ENCODE measurements at places on chromosomes 3 and 15.

- DNase-seq = no peak
Measured at GRCh38 chr3:68467465-68467864, 464.9 kb downstream of the TAFA4 start.

- DNase-seq = no peak
Measured at GRCh38 chr15:56346414-56346813, 18.8 kb upstream of the TEX9 start.

- DNase-seq = no peak
Measured at GRCh38 chr3:30516238-30516637, 90.2 kb upstream of the TGFBR2 start.

DNA sequence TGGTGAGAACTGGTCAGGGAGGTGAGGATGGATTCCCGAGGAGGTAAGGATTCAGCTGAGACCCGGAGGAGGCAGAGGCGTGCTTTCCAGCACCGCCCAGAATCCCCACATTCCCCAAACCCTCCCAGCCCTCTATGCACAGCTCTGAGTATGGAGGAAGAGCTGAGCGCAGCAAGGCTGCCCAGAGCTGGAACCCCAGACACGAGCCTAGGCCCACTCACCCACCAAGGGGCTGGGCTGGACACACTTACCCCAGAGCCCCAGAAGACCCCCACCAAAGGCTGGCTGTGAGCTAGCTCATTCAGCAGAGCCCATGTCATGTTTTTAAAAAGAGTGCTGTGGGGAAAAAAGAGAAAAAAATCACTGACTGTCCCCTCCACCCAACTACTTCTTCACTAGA, 271.5 kb downstream of the XXYLT1 start:
- DNase-seq = no peak

DNA sequence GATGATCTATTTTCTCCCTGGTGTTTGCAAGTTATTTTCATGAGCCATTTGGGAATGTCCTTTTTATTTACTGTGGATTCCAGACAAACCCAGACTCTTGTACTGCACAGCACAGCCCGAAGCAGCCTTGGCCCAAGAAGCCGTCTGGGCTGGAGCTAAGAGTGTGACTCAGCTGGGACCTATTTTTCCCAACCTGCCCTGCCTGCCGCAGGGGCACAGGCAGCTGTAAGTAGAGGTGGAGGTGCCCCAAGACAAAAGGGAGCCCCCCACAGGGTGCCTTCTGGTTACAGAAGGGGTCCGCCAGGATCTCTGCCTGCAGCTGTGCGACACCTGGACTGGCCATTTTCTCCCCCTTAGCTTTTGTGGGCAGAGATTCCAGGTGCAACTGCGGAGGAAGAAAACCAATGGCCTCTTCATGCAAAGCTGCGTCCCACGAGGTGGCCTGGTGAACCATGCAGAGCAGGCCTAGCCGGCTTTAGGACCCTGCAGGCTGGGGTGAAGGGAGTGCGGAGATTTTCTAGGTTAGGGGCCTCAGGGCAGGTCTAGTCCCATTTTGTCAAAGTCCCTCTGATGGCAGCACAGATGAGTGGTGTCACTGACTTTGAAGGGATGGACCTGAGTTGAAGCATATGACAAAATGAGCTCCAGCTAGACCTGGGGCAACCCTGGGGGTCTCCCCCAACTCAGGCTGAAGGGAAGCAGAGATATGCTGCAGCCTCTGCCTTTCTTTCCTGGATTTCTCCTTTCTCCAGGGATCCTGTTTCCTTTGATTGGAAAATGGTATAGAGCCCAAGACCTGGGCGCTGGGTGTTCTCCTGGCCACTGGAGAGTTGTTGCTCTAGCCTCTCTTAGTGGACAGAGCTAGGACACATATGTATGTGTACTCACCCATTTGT, 131.2 kb downstream of the KLF13 start:
- peak; percentile 23 for DNase-seq

GRCh38 chr3:194327218-194328052, 23.7 kb downstream of the CPN2 start:
- no peak for DNase-seq

DNA sequence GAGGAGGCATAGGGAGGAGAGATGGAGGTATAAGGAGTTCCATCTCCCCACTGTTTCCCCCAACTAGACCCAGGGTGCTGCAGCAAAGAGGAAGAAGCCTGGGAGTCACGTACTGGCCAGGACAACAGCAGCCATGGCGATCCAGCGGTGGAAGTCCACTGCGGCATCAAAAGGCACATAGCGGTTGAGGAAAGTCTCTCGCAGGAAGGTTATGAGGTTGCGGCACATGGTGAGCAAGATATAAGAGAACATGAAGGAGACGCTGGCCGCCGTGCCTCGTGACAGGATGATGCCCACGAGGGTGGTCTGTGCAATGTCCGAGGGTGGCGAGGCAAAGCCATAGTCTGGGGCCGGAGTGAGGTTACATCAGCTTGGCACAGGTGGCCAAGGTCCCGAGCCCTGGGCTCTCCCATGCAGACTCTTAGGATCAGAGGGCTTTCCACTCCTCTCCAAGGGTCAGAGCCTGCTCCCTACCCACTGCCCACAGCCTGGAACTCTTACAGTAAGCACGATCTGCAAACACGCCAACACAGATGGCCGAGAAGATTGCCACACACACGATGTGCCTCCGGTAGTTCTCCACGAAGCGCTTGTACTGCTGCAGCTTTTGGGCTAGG, 14.3 kb downstream of the DUOX2 start:
- DNase-seq = no peak

- peak; percentile 71 for DNase-seq
Measured at GRCh38 chr3:127970966-127971592, 56.0 kb downstream of the KBTBD12 start.

GRCh38 chr15:31333119-31333518, 6.5 kb downstream of the KLF13 start:
- DNase-seq = no peak

DNA sequence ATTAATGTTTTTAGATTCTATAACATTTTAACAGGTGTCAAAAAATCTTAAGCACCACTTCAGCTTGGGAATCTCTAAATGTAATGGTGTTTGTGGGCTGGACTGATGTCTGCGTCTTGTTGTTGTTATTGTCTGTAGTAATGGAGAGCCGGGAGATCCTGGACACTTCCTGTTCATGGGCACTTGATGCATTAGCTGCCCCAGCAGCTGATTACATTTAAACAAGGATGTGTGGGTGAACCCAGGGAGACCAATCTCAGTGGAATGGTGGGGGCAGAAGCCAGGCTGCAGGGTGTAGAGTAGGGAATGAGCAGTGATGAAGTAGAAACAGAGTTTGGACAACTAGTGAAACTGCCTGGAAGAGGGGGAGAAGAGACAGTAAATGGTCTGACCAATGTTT, 7.8 kb downstream of the CCR5AS start:
- DNase-seq = no peak

DNA sequence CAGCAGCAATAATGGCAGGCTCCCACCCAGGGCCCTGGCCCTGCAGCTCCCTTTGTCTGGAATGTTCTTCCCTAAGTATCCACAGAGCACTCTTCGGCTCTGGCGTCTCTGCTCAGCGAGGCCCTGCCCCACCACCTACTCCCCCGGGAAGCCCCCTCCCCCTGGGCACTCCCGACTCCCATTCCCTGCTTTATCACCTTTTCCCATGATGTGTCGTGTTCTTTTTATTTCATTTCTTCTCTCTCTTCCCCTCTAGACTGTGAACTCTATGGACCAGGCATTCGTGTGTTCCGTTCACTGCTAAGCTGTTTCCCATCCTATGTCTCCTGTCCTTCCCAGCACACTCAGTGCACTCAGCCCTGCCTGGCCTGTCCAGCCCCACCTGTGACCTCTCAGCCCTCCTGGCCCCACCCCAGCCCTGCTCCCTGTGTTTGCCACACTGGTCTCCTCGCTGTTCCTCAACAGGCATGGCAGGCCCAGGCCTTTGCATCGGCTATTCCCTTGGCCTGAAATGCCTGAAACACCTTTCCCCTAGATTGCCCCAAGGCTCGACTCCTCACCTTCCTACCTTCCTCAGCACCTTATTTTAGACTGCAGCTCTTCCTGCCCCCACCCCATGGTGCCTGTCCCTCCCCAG, 107.4 kb downstream of the TPRA1 start:
- DNase-seq = no peak

GRCh38 chr3:37540786-37541185, 320.9 kb upstream of the CTDSPL start:
- DNase-seq = no peak

- DNase-seq = no peak
Measured at GRCh38 chr15:63494408-63494807, 10.0 kb upstream of the USP3 start.

GRCh38 chr3:133532951-133533350, 40.5 kb upstream of the CDV3 start:
- no peak for DNase-seq

DNA sequence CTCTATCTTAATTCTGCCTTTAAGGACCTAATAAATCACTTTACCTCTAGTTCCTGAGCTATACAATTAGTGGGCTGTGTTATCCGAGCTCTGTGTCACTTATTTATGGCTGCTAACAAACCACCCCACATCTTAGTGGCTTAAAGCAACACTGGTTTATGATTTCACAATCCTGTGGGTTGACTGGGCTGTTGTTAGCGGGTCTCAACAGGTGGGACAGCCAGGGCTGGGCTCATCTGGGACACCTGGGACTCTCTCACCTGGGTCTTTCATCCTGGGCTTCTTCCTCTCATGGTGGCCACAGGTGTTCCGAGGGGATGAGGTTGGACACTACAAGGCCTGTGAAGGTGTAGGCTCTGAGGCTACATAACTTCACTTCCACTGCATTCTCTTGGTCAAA, 35.8 kb upstream of the CHST2 start:
- DNase-seq = no peak

- DNase-seq = peak; percentile 23
Measured at GRCh38 chr3:157442729-157443128, 6.1 kb downstream of the PTX3 start.

- no peak for DNase-seq
Measured at GRCh38 chr3:52311576-52312119, 4.5 kb upstream of the DNAH1 start.

GRCh38 chr3:23810343-23811184, 4.8 kb downstream of the UBE2E1 start:
- no peak for DNase-seq

DNA sequence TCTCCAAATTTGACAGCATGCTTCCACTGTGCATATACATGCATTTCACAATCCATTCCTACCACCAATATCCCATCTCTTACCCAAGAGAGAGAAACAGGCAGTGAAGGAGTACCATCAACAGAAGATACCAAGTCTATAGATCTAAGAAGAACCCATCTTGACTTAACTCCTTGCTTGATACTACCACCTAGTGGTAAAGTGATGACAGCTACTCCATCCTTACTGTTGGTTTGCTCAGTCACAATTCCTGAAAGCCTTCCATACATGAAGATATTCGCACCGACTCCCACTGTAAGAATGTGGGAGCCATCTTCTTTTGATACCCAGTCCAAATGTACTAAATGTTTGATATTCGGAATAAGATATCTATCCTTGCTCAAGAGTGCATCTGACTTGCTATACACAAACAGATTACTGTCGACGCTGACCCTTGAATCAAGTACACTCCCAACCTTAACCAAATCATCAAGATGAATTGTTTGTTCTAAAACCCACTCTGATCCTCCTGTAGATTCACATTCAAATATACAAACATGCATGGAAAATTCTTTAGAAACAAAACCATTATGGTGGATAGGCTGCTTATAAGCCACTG, 123.1 kb downstream of the DMXL2 start:
- DNase-seq = peak; percentile 34

- DNase-seq = no peak
Measured at GRCh38 chr3:168117059-168117458, 21.3 kb upstream of the GOLIM4 start.

DNA sequence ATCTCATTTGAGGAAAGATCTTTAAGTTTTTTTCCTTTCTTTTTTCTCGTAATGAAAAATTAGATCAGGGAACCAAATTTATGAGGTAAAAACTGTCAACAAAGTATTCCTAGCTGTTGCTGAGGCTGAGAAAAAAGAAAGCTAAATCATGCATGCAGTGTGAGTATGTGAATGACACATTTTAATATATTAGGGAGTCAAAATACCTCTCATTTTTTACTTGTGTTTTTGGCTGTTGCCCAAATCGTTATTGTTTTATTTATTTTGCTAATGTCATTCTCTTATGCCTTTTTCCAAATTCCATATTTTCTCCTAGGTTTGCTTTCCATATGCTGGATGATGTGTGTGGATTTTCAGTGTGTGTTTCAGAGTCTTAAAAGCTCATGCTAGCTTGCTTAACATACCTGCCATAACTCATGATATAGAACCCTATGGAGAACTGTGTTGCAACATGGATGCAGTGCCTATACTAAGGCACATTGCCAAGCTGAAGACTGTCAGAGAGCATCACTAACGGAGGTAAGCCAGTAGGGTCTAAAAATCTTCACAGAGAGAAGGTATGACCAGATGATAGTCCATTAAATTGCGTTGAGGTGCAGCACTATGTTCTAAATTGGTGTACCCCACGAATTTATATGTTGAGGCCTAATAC, 629.5 kb upstream of the KCNMB2 start:
- no peak for DNase-seq

DNA sequence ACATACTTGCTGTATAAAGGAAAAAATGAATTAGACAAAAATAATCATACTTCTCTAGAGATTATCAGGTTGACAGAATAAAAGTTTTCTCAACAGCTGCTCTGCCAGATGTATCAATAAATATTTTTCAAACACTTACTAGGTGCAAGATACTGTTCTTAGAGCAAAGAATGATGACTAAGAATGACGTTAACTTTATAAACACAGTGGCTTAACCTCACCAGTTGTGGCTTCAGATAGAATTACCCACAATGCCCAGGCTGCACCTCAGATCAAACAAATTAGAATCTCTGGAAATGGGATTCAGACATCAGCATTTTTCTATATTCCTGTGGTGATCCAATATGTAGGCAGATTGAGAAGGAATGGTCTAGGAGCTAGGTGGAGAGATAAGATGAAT, 422.4 kb upstream of the ATP11B start:
- peak; percentile 89 for DNase-seq

DNA sequence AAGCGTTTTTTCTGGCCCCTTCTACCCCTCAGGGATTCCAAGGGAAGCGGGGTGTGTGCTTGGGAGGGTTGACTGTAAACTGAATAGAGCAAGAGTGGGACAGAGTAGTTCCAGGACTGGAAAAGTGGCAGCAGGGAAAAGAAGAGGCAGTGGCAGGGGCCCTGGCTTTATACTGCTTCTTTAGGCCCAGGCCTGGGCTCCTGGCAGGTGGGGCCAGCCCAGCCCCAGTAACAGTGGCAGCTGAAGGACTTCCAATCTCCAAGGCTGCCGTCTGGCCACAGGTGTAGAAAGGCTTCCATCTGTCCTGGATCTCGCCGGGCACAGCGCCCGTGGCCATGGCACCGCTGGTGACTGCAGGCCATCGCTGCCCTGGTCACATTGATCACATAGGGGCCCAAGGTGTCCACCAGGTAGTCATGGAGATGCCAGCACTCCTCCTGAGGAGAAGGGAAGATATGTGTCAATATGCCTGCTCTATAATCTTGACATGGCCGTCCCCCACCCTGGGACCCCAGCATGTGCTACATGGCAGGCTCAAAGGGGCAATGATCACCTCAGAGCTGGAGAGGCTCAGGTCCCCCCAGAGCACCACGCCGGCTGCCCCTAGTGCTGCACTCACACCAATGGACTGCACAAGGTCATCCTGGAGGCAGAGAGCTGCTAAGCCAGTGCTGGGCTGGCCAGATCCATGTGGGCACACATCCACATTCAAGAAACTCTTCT, 1.0 kb upstream of the IFRD2 start:
- no peak for DNase-seq

- no peak for DNase-seq
Measured at GRCh38 chr15:85826756-85827515, 32.2 kb upstream of the KLHL25 start.

Measured in HT1080 (cell line).